ENCODE measurements at places on chromosomes 3 and 15. TPM values are rescaled to one million over a fixed set of nuclear protein-coding genes. Genes with fewer than 3 reads are reported as not detected.

RGMA gene
- not detected for total RNA-seq

PLSCR5 gene
- not detected for total RNA-seq

DNA sequence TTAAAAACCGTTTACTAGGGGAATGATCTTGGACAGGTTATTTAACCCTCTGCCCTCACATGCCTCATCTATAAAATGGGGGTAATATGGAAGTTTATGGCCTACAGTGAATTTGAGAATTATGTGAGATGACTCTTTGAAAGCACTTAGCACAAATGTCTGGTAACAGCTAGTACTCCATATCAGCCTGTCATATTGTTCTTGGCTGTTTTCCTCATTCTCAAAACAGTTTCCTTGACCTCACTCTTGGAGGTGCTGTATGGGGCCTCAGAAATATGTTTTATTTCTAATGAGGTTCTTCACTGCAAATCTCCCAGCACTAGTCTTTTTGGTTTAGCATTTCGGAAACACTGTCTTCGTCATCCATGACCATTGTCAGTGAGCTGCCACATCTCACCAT, 398.2 kb downstream of the FEZF2 start:
- no peaks in the 10 kb centered on the region for H3K36me3 ChIP-seq
- DNase-seq: no peak

- no peaks in the 10 kb centered on the region for H3K27me3 ChIP-seq
- no peak overlapping the region for H3K27ac ChIP-seq
- H3K4me3 ChIP-seq: no peak overlapping the region
- no peaks in the 10 kb centered on the region for H3K36me3 ChIP-seq
- no peak for DNase-seq
- no peaks in the 10 kb centered on the region for H3K4me1 ChIP-seq
Measured at GRCh38 chr3:28399206-28399605, 50.6 kb upstream of the AZI2 start.

GRCh38 chr3:34886443-34886842, 752.9 kb upstream of the ARPP21 start:
- no peak for DNase-seq
- no peak overlapping the region for H3K4me3 ChIP-seq
- H3K27ac ChIP-seq: no peak overlapping the region
- no peaks in the 10 kb centered on the region for H3K27me3 ChIP-seq
- no peaks in the 10 kb centered on the region for H3K36me3 ChIP-seq
- no peaks in the 10 kb centered on the region for H3K4me1 ChIP-seq

- no peak overlapping the region for H3K27ac ChIP-seq
- no peak overlapping the region for H3K4me3 ChIP-seq
- H3K36me3 ChIP-seq: no peaks in the 10 kb centered on the region
- DNase-seq: peak; percentile 40
- no peaks in the 10 kb centered on the region for H3K27me3 ChIP-seq
Measured at GRCh38 chr3:125129512-125129997, 73.8 kb upstream of the HEG1 start.

DNA sequence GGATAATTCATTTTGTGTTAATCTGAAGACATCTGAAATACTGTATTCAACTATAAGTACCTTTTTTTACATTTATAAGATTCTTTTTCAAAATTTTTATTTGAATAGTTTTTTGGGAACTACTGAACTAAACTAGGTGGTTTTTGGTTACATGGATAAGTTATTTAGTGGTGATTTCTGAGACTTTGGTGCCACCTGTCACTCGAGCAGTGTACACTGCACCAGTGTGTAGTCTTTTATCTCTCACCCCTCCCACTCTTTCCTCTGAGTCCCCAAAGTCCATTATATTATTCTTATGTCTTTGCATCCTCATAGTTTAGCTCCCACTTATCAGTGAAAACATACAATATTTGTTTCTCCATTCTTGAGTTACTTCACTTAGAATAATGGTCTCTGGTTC, 57.6 kb downstream of the CD86 start:
- no peaks in the 10 kb centered on the region for H3K4me1 ChIP-seq
- H3K36me3 ChIP-seq: no peaks in the 10 kb centered on the region

- H3K27ac ChIP-seq: no peak overlapping the region
- H3K4me1 ChIP-seq: no peaks in the 10 kb centered on the region
- DNase-seq: no peak
- peaks cover 54% of the 10 kb centered on the region for H3K36me3 ChIP-seq
Measured at GRCh38 chr3:47854267-47854666, 51.3 kb downstream of the DHX30 start.

FHIT gene
- total RNA-seq: 2.2 TPM

ROPN1B gene
- total RNA-seq: not detected

TRH gene
- total RNA-seq: not detected

GRCh38 chr3:33131331-33132018, 17.7 kb downstream of the CRTAP start:
- H3K27me3 ChIP-seq: no peaks in the 10 kb centered on the region
- H3K27ac ChIP-seq: no peak overlapping the region
- H3K4me3 ChIP-seq: no peak overlapping the region
- peaks cover 6% of the 10 kb centered on the region for H3K36me3 ChIP-seq
- peaks cover 9% of the 10 kb centered on the region for H3K4me1 ChIP-seq

DNA sequence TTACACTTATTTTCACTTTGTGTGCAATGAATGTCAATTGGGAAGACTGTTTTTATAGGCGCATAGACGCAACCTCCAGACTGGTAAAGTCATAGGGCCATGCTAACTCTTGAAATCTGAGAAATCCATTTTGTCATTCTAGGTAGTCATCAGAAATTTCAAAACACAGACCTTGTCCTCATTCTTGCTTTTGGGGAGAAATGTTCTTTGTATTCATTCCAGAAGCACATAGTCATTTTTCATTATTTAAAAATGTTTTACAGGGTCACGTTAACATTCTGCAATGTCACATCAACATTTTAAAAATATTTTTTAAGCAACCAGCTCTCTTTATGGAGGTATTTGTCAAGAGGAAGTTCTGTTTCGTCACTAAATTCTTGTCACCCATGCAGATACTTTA, 898.4 kb downstream of the PDCD6IP start:
- no peak for DNase-seq
- H3K4me1 ChIP-seq: no peaks in the 10 kb centered on the region
- no peaks in the 10 kb centered on the region for H3K36me3 ChIP-seq
- no peaks in the 10 kb centered on the region for H3K27me3 ChIP-seq
- H3K4me3 ChIP-seq: no peak overlapping the region
- no peak overlapping the region for H3K27ac ChIP-seq

- no peak for DNase-seq
- no peak overlapping the region for H3K27ac ChIP-seq
- peaks cover 10% of the 10 kb centered on the region for H3K4me1 ChIP-seq
- no peak overlapping the region for H3K4me3 ChIP-seq
- no peaks in the 10 kb centered on the region for H3K27me3 ChIP-seq
Measured at GRCh38 chr3:14943042-14943441, 4.3 kb upstream of the NR2C2 start.
